ENCODE measurements at places on chromosomes 13 and 19.

DNA sequence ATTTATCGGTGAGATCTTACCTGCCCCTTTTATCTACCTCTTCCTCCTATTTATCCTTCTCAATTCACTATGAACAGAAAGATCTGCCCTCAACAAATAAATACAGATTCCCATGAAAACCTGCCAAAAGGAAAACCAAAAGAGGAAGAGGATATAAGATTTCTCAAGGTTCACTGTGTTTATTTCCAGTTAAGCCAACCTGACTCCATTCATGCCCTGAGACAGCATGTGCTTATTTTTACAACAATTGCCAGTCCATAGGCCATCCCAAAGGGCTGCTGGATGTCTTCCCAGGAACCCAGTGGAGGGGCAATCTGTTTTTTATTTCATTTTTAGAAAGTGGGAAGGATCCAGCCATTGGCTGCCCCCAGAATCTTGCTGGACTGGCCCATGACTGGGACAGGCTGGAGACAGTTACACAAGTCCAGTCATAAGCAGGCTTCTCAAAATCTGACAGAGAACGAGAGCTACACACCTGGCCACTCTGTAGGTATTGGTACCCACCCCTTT is 209.1 kb downstream of the IRS2 start:
- no peak for DNase-seq

GRCh38 chr19:43540381-43540780 is 7.4 kb downstream of the ZNF575 start:
- no peak for DNase-seq

DNA sequence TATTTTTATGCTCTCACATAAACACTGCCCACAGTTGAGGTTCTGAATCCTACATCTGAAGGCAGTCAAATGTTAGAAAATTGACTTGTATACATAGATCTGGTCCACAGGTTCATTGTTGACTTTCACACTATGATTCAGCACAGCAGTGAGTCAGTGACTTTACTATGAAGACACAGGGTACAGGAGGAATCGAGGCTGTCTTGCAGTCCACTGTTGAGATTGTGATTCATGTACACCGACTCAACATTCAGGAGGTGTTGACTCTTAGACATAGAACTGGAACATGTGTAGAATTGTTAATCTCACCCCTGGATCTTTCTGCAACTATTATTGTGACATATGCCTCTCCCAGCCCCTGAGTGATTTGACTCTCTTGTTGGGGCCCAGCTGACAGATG is 74.3 kb upstream of the ZNF43 start:
- no peak for DNase-seq

DNA sequence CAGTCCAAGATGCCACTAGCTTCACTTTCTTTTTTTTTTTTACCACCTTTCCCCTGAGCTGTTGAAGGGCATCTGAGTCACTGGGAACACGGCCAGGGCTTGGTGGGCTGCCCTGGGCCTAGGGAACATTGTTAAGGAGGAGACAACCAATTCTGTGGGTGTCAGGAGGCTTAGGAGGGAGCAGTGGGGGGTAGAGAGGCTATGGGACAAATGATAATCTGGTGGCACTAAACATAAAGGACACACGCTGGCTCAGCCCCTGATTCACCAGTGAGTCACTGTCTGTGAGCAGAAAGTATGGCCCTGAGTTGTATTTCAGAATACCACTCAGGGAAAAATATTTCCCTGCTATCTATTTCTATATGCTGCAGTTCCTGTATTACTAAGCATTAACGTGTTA is 207.8 kb downstream of the DCLK1 start:
- no peak for DNase-seq

- no peak for DNase-seq
Measured at GRCh38 chr19:51501594-51502263, at the start of gene SIGLEC12. Gene SIGLEC12 (minus strand): TSS chr19:51501800. CDS start chr19:51501733, 67 bp downstream.

DNA sequence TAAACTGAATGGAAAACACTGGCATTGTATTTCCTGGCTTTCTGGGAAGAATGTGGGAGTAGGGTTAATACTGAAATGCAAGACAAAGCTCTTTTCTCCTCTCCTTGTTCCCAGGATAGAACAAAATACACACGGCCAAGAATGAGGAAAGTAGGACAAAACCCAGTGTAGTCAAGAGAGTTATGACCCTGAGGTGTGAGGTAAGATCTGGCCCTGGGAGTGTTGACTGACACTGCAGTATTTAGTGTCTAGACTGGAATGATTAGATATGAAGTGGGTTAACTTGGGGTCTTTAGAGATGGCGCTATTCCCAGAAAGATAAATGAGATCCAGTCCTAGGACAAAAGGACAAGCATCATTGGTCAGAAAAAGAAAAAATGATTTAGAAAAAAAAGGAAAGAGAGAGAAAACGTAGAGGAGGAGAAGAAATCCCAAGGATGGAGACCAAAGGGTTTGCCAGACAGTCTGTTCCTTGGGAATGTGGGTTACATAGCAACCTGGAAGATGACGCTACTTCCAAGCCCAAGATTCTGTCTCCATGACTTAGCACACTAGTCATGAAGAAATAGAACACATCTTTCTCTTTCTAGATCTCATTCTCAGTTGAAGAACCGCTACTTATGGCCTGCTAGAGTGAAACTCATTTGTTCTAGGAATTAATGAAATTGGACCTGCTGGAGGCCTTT is 543.6 kb upstream of the GPC6 start:
- no peak for DNase-seq
